ENCODE measurements at places on chromosomes 12 and 14.

GRCh38 chr14:97945631-97946030, 1148.4 kb downstream of the VRK1 start:
- DNase-seq: no peak

GRCh38 chr14:49892301-49892635, 614 bp upstream of the ARF6 start:
- peak; percentile 81 for DNase-seq

GRCh38 chr14:52840877-52841276, 49.5 kb upstream of the GNPNAT1 start:
- peak; percentile 55 for DNase-seq

DNA sequence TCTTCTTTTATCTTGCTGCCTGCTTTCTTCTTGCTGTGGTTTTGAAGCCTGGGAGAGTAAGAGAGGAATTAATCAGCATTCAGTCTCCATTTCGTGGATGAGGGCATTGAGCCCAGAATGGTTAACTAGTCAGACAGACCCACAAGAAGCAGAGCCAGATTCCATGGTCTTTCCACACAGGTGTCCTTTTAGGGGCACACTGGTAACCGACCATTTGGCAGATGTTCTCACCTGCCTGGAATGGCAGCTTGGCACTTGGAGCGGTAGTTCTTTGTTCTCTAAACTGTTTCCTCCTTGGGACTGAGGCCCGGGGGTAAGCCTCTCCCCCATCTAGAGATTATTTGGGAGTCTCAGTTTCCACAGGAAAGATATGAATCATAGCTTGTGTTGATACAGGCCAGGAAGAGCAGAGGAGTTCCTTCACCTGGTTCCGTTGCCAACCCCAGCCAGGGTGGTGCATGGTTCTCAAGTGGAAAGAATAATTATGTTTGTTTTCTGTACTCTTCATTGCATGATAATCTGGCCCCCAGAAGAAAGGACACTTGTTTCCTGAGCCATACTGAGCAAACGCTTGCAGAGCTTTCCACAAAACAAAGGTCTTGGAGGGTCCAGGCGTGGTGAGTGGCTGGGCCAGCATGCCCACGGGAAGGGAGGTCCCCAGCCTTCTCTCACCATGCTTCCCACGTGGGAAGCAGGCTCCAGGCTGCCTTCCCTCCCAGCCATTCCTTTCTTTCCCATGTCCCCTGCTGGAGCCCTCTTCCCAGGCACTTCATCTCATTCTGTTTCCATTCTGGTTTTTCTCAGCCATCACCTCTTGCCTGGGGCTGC, 2.0 kb upstream of the KRT75 start:
- DNase-seq: no peak

DNA sequence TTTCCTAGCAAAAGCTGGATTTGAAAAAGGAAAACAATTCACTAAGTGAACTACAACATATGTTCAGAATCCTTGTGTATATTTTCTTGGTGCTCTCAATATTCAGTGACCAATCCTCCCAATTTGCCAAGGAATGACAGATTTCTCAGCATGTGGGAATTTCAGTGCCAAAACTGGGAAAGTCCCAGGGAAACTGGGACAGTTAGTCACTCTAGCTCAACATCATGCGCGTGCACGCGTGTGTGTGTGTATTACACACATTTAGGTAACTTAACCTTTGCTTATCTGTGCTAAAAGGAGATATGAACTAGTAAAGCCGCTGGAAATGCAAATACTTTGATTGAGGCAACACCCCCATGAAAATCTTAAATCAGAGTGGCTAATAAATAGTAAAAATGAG, 26.1 kb upstream of the SLC6A13 start:
- no peak for DNase-seq

GRCh38 chr12:80443974-80444666, at the start of gene PTPRQ:
Gene PTPRQ (plus strand): TSS chr12:80444235. CDS start chr12:80444346, 111 bp downstream.
- DNase-seq: no peak

DNA sequence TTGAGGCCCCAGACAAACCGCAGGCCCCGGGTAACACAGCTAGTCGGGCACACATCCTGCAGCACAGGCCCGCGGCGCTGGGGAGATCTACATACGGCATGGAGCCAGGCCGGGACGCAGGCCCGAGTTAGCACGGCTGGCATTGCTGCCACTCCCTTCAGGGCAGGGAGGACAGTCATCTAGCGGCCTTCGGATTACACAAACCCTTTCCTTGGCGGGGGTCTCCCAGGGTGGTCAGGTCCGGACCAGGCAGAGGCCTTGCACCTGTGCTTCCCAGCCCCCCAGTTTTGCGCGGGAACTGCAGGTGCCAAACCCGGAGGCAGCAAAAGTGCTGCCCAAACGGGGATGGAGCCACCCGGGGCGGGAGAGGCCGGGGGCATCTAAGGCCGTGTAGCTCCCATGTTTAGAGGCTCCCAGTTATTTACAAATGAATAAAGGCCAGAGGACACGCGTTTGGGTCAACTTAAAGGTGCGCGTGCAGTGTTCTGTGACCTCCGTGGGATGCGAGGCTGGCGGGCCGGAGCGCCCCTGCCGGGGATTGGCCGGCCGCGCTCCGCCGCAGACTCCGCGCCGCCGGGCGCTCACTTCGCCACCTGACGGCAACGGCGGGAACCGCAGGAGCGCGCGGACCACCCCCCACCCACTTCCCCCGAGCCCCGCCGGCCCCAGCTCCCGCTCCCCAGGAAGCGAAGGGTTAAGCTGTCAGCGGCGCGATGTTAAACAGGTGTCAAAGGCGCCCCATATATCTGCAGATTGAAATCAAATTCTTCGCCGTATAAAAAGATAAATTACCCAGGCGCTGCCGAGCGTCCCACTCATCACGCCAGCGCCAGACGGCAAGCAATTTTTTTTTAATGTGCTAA, 18.1 kb downstream of the VSX2 start:
- peak; percentile 24 for DNase-seq

DNA sequence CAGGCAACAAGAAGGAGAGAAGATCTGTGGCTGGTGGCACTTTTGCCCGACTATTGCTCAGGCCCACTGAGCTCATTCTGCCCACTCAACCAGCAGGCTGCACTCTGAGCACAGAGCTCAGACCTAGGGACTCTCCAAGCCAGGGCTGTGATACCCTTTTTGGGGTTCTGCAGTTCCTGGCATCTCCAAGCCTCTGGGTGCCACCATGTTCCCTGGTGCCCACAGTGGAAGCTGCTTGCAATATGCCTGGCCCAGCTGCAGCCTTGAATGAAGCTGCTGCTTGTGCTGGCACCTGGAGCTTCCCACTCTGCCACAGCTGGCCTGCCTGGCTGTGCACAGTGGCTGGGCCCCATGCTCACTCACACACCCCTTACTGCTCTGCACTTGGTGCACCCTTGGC, 236.1 kb downstream of the ADGRD1 start:
- DNase-seq: no peak

GRCh38 chr14:56474419-56475022, 105.1 kb upstream of the TMEM260 start:
- DNase-seq: peak; percentile 59

DNA sequence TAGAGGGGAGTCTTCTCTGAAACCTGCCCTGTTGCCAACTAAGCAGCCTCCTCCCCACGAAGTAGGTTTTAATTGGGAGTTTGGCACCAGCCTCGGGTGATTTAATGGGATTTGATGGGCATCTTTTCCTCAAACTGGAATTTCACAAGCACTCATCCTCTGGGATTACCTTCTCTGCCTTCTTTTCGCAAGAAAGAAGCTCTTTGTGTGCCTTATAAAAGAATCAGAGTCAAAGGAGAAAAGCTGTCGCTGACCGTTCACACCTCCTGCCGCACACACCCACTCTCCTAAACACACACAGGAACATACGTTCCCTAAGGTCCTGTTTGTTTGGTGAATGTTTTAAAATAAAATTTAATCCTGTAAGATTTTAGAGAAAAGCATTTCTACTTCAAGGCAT, 84.0 kb downstream of the PRMT8 start:
- no peak for DNase-seq

GRCh38 chr12:131391399-131391798, 319.5 kb upstream of the SFSWAP start:
- DNase-seq: no peak
